ENCODE measurements at places on chromosomes 3 and 15.
A peak's percentile ranks its signal among the peaks of the same experiment; 100 is the strongest.

- DNase-seq: no peak
Observed at GRCh38 chr3:123324880-123325765, 123.4 kb downstream of the SEC22A start.

DNA sequence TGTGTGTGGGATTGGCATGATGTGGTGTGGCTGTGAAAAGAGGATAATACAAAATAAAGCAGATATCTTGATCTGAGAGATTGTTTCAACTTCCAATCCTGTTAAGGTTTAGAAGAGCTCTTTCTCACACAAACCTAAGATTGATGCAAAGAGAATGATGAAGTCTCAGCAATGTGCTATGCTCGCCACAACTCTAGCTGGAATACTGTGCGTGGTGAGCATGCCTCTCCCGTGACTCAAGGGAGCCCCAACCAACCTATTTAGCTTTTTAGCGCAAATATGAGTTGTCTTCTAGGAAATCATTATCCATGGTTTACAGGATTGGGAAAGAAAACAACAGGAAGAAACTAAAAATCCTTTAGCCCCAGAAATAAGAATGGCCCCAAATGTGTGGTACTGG lies 28.5 kb downstream of the BTLA start:
- DNase-seq: peak; percentile 54

DNA sequence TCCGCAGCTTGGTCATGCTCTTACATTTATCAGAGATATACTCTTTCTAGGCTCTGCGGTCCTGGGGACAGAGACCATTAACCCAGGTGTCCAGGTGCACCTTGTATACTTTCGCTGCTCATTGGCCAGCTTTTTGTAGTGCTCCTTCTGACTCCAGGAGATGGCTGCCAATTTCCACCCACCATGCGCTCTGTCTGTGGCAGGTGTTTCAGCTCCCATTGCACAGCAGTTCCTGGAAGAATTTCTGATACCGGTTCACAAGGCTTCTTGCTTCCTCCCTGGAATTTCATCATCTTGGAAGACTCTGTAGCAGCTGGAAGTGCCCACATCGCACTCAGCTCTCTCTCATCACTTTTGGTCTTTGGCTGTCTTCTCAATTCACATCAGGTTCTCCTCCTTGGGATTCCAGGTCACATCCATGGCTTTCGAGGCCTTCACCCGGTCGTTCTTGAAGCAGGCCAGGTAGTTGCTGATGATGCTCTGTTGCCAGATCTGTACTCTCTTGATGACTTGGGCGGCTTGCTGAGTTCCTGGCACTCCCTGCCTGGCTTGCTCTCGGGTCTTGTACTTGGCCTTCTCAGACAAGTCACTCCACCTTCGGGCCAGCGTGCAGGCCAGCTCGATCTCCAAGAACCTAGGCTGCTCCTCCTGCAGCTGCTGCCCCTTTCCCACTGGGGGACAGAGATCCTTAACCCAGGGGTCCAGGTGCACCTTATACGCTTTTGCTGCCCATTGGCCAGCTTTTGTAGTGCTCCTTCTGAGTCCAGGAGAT lies 41.1 kb upstream of the ARL8B start:
- no peak for DNase-seq

DNA sequence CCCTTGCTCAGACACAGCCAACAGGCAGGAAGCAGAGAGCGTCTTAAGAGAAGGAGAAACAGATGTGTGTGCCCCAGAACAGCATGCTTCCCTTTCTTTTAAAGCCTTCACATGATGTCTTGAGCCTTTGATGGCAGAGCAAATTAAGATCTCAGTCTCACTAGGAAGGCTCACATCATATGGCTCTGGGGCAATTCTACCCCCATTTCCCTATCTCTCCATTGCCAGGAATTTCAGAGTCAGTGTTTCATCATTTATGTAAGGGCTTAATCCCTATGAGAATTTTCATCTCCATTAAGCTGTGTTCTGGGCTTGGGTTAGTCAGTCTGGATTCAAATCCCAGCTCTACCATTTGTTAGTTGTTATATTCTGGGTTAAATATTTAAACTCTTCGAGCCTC lies 41.4 kb upstream of the GLCE start:
- DNase-seq: no peak

DNA sequence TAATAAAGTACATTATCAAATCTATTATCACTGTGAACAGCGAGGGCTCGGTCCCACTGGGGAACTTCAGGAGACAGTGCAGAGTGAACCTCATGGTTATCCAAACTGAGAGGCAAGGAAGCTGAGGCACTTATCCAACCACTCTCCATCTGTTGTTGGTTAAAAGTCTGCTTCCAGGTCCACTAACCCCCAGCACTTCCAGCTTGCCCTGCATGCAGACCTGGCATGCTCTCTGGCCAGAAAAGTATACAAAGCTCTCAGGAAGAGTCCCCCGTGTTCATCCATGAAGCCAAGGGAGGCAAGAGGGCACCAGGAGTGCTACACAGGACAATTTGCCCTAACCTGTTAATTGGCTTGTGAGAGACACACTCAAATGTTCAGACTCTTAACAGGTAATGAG lies 36.0 kb downstream of the FBN1 start:
- no peak for DNase-seq

DNA sequence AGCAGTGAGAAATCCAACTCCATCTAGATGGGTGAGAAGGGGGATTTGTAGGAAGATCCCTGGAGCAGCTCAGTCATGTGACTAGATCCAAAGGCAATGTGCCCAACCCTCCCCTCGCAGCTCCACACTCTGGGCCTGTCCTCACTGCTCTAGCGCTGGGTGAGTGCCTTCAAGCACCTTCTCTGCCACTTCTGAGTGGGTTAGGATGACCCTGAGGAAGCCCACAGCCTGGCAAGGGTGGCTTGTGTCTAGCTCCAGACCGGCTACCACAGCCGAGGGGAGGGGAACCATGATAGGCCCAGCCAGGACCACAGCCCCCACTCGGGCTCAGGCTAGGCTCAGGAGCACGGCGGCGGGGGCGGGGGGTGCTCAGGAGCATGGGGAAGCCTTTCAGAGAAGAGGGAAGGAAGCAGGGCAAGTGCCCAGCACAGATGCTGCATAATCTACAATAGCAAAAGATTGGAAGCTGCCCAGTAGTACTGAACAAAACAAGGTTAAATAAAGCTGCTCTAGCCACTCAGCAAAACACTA lies 1.7 kb downstream of the SPATA12 start:
- no peak for DNase-seq

DNA sequence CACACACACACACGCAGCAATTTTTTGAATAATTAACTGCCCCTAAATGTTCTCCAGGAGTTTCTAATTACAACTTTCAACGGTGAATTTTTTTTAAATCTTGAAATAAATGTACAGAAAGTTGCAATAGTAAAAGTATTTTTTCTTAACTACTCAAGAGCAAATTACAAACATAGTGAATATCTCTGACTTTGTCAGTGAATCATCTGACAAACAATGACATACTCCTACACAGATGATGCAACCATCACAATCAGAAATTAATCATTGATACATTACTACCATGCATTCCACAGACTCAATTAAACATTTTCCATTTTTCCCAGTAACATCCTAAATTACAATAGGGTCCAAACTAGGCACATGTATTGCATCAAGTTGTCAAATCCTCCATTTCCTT lies 597.3 kb downstream of the NAALADL2 start:
- peak; percentile 55 for DNase-seq

- no peak for DNase-seq
Observed at GRCh38 chr3:112345681-112346080, 12.7 kb downstream of the CD200 start.

- no peak for DNase-seq
Observed at GRCh38 chr3:2495746-2496145, 397.1 kb downstream of the CNTN4 start.

- no peak for DNase-seq
Observed at GRCh38 chr3:2823437-2824211, 286.6 kb downstream of the IL5RA start.

DNA sequence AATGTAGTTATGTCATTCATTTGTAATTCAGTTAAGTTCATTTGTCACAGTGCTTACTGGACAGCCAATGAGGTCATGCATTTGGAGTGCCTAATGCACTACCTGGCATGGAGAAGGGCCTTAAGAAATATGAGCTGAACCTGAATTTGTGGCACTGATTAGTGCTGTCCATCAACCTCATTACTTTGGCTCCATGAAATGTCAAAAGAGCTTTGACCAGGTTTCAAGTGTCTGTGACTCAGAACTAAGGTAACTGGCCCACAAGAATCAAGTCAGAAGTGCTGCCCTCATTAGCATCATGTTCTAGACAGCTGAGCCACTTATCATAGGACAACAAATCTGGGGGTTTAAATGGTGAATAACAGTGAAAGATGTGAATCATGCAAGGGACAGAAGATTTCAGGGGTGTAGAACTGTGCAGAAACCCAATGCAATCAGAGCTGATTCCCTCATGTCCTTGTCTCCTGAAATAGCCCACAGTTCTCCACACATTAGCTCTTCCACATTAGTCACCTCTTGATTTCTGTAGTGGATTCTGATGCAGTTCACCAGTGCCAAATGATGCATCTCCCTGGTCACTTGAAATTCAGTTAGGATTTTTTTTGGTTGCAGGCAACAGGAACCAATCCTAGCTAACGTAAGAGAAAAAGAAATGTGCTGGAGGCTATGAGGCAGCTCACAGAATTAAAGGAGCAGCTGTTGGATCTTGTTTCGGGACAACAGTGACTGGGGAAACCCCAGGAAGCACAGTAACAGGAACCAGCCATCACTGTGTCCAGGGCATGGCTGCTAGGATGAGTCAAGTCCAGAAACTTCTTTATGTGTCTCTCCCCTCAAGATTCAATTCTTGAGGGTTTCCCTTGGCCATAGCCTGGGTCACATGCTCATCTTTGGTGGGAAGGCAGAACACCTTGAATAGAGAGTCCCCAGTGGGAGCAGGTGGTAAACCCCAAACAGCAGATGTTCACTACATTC lies 38.7 kb downstream of the CHST2 start:
- DNase-seq: peak; percentile 82

DNA sequence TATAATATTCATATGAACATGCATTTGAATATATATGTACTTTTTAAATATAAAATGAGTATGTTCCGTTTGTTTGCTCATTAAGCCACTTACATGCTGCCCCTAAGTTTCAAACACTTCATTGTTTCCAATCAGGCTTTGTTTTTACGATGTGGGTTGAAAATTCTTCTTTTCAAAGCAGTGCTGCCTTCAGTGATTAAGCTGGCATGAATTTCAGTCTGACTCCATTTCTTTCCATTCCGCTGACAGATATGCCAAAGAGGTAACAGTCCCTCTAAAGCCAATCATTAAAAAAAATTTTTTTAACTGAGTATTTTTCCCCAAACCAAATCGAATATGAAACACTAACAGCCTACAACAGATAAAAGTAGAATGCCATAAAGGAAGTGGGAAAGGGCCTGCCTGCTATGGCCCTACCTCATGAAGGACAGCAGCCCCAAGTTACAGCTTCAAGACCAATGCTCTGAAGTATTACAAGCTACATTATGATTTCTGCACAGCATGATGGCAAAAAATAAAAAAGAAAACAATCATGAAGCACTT lies 40.0 kb downstream of the DCUN1D1 start:
- DNase-seq: no peak

GRCh38 chr3:27943106-27943505 lies 221.0 kb upstream of the EOMES start:
- DNase-seq: peak; percentile 61

GRCh38 chr3:99537416-99537815 lies 101.0 kb upstream of the COL8A1 start:
- DNase-seq: no peak

DNA sequence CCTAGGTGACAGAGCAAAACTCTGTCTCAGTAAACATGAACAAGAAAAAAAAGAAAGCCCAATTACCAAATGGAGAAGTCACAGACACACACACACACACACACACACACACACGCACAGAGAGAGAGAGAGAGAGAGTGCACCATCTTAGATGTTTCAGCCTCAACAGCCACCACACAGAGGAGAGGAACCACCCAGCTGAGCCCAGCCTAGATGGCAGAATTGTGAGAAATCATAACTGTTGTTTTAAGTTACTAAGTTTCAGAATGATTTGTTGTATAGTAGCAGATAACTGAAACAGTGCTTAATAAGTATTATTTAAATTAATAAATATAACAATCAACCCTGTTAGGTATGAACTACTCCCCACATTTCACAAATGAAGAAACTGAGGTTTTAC lies 321.2 kb downstream of the ZNF621 start:
- DNase-seq: no peak

- no peak for DNase-seq
Observed at GRCh38 chr3:18188491-18188890, 236.6 kb downstream of the SATB1 start.

DNA sequence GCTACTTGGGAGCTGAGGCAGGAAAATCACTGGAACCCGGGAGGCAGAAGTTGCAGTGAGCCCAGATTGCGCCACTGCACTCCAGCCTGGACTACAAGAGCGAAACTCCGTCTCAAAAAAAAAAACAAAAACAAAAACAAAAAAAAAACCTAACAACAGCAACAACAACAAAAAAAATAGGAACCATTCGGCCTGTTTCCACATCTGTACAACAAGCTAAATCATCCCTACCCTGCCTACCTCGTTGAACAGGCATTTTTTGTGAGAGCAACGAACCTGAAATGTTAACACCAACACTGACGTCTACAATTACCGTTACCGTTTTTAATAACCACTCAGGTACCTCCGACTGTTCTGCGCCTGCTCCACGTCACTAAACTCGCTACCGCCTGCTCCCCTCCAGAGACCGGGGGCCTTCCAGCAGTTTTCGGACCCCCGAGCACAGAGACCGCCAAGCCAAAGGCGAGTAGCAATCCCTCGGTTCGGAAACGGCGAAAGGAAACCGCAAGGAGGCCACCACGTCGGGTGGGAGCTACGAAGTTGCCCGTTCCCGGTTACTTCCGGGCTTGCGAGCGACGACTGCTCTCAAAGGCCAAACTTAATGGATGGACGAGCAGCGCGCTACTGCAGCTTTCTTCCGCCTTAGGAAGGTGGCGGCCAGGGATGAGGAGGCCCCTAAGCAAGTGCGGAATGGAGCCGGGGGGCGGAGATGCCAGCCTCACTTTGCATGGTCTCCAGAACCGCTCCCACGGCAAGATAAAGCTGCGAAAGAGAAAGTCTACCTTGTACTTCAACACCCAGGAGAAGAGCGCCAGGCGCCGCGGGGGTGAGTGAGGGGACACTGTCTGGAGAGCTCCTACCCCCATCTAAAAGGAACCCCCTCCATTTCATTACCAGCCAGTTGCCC lies at the start of the genes PIGB and PIGBOS1:
Gene PIGB, plus strand, starts transcription at position 635 of the 907 bp plus-strand sequence. Its CDS starts 29 bp downstream, at position 664.
Gene PIGBOS1, minus strand, starts transcription at position 536 of the 907 bp plus-strand sequence. CDS start 1,331 bp downstream, outside the sequence.
- DNase-seq: peak; percentile 95

DNA sequence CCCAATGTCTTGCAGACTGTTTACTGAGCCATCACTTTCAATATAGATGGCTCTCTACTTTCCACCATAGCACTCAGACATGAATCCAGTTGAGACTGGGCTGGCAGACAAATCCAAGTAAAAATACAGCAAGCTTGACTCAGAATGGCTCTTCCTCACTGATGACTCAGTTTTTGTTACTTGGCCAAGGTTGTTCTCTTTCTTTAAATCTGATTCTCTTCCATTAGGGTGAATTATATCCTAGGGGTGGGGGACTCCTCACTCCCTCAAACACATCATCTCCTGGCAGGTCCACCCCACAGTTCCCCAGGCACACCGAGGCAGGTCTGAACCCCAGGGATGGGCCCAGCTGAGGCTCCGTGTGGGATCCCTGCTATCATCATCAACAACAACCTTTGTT lies 157.9 kb downstream of the MEX3B start:
- peak; percentile 84 for DNase-seq

Measured in GM23248 (cell line).